Fibroblast of skin of right biceps (primary cell): ENCODE measurements at places on chromosomes 11 and 22.

DNA sequence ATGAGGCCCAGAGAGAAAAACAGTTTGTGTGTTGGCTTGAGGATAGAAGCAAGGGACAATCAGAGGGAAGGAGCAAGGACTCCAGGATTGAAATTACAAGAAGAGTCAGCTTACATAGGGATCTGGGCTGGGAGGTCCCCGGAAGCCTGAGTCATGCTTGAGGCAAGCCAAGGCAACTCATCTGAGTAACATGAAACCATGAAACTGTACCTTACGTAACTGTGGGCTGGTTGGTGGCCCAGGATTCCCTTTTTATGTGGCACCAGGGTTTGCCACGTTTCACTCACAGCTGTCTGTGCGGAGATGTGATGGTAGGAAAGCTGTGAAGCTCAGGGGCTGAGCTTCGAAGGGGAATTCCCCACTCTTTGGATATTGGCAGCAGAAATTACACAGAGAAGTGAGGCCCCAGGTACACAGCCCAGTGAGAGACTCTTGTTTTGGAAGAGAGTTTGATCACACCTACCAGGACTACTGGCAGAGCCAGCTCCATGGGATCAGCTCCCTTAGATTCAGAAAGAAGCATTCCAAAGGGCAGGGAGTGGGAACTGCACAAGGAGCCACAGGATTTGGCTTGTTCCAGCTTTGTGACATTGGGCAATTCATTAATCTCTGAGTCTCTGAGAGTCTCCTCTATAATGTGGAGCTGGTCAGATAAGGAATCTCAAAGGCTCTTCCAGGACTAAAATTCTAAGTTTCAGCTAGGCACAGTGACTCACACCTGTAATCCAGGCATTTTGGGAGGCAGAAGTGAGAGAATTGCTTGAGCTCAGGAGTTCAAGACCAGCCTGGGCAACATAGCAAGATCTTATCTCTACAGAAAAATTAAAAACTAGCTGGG, 7.8 kb downstream of the SLC5A1 start:
- peak; percentile 76 for DNase-seq

DNA sequence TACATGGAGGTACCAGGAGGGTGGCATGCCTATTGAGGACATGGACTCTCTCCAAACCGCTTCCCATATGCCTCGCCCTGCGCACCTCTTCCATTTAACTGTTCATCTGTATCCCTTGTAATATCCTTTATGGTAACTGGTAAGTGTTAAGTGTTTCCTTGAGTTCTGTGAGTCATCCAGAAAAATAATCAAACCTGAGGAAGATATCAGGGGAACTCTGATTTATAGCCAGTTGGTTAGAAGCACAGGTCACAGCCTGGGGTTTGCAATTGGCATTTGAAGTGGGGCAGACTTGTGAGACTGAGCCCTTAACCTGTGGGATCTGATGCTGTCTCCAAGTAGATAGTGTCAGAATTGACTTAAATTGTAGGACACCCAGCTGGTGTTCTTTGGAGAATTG, 27.6 kb upstream of the CAT start:
- no peak for DNase-seq

GRCh38 chr22:23270212-23270733, 90.0 kb downstream of the BCR start:
- peak; percentile 5 for DNase-seq

GRCh38 chr22:47610764-47611163, 848.3 kb downstream of the TBC1D22A start:
- no peak for DNase-seq

DNA sequence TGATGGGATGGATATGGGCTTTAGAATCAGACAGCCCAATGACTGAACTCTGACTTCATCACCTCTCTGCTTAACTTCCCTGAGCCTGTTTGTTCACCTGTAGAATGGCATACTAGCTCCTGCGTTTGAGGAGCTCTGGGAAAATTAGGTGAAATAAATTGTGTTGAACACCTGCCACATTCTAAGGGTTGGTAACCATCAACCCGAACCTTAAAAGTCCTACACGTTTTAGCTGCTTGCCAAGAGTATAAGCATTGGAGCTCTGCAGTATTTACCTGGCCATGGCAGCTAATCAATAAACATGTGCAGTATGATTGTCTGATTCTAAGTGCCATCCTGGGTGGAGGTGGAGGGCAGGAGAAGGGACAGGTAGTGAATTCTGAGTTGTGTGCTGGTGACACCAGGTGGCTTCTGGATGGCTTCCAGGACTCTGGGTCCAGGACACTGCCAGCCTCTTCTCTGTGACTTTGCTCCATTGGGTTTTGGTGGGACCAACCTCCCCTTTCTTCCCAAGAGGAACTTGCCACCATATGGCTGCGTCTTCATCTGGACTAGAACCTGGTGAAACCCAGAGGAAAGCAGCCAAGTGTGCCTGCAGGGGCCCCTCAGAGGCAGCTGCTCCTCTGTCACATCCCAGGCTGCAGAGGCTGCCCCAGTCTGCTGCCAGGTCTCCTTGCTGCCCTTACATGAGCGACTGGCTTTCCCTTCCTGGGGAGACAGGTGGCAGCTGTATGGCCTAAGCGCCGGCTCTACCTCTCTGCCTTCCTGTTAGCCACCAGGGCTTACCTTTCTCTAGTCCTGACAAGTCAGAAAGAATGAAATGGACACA, 85.6 kb downstream of the CACNG2 start:
- no peak for DNase-seq

- DNase-seq, result no peak
These were observed 82.6 kb downstream of the SLC1A2 start for GRCh38 chr11:35336726-35337125.
